ENCODE measurements at places on chromosomes 1 and 21.
A peak's percentile ranks its signal among the peaks of the same experiment; 100 is the strongest.

DNA sequence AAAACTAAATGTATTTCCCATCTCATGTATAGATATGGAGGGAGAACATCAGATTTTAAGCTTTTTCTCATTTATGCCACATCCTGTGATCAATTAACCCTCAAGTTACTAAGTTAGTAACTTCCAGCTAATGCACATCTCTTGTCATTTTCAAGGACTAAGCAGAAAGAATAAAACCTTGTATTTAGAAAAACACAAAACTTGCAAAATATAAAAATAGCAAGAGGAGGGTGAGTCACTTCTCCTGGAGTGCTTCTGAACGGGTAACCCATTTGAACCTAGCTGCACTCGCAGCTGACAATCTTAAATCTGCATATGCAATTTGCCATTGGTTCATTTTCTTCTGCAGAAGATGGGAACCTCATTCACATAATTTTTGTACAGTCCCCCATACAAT, 500.5 kb downstream of the SETD4 start:
- DNase-seq = no peak

DNA sequence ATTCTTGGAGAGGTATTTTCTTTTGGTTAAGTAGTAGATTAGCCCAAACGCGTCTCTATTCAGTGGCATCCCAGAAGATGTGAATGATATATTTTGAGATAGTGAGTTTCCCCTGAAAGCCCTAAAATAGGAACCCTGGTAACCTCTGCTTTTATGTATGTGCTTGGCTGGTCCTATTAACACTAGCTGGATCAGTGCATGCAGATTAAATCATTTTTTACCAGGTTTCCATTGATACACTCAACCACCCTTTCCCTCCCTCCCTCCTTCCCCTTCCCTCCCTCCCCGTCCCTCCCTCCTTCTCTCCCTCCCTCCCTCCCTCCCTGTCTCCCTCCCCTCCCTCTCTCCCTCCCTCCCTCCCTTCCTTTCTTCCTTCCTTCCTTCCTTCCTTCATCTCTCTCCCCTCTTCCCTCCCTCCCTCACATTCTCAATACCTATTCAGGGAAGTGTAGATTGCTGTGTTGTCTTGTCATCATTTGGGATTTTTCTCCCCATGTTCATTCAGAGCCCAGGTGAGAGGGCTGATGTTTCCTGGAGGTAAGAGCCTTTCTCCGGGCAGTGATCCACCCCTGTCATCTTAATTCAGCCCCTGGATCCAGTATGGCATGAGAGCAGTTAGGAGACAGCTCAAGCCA, 406.8 kb downstream of the PRDM2 start:
- DNase-seq = no peak

- no peak for DNase-seq
Observed at GRCh38 chr21:19535356-19535755, 1131.8 kb upstream of the TMPRSS15 start.

DNA sequence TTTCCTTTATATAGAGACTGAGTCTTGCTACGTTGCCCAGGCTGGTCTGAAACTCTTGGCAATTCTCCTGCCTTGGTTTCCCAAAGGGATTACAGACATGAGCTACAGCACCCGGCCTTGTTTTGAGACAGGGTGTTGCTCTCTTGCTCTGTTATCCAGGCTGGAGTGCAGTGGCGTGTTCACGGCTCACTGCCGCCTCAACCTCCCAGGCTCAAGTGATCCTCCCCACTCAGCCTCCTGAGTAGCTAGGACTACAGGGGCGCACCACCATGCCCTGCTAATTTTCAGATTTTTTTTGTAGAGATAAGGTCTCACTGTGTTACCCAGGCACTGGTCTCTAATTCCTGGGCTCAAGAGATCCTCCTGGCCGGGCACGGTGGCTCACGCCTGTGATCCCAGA, 14.8 kb downstream of the LCK start:
- no peak for DNase-seq

GRCh38 chr1:27521336-27521831, 31.4 kb upstream of the WASF2 start:
- peak; percentile 46 for DNase-seq

DNA sequence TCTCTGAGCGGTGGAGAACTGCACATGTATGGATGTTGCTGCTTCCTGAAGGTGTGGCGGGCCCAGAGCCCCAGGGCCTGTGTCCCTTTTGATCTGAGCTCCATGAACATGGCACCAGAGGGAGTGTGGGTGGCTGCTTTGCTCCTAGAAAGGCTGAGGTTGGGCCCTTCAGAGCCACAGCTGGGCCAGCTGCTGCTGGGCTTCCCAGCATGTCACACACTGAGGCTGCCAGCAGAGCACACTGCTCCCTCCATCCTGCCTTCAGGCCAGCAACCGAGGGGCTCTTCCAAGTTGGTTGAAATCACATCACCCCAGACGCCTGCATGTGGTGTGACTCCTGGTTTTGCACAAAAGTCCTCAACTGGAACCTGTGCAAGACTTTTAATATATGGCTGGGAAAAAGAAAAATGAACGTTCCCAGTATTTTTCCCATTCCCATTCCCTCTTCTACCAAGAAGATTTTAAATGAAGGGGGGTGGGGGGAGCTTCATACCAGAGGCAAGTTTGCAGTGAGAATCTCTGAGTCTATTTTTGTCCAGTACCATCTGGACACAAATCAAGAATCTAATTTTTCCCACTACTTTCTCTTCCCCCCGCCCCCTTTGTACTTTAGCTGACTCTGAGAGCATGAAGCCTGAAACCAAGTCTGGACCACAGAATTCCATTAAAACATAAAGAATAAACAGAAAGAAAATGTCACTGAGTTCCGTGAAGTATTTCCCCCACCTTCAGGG, 26.2 kb upstream of the NGF start:
- DNase-seq = no peak

All from stimulated activated CD4-positive, alpha-beta T cell treated with anti-CD3 and anti-CD28 coated beads, TNF-alpha, amount 100 ng/mL, for 48 hours (primary cell).